NCI-H2227 treated with DMSO at 0.1 percent for 48 hours (cell line): ENCODE measurements at places on chromosomes 12 and 14.

- DNase-seq: no peak
Measured at GRCh38 chr12:50934981-50935807, 17.1 kb upstream of the HIGD1C start.

DNA sequence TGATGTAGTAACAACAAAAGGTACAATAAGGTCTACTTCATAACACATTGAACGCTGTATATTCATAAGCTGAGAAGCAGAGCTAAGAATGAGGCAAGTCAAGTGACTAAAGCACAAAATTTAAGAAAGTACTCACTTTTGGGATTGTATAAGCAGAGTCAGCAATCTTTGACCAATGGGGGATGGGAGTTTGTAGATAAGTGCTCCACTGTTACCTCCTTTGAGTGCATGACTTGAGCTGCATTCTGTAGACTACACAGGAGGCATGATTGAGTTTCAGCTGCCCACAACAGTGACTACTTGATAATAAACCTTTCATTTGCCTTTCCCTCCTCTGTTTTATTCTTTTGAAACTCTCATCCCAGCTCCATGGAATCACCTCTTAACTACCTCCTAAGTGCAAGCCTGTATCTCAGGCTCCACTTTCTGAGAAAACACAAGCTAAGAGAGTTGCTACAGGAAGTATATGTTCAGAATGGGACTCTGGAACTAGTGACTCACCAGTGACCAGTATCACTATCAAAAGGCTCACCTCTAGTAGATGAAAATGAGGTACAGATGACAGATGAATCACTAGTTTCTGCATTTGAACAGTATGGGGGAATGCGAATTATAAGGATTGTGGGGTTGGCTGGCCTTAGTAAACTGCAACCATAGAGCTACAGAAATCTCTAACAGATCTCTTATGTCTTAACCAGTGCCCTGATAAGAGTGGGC, 49.2 kb downstream of the SLC35F4 start:
- no peak for DNase-seq

DNA sequence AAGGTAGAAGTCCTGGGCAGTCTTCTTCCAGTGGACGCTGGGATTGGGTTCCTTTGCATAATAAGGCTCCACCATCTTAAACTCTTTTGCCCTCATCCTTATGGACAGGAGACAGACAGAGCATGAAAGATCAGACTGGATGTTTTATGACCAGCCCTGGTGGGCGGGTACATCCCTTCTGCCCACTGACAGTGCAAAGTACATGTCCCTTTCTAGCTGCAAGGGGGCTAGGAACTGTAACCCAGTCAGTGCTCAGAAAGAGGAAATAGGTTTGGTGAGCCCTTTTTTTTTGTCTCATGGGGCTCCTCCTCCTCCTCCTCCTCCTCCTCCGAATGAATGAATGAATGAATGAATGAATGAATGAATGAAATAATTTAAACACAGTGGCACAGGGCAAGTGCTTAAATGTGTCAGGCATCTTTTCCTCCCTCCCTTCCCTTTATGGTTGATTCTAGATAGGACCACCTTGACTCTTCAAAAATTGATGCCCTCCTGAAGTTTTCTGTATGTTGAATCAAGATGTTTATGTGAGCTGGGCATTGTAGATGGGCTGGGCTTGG, 36.4 kb upstream of the HNF1A start:
- DNase-seq: no peak

DNA sequence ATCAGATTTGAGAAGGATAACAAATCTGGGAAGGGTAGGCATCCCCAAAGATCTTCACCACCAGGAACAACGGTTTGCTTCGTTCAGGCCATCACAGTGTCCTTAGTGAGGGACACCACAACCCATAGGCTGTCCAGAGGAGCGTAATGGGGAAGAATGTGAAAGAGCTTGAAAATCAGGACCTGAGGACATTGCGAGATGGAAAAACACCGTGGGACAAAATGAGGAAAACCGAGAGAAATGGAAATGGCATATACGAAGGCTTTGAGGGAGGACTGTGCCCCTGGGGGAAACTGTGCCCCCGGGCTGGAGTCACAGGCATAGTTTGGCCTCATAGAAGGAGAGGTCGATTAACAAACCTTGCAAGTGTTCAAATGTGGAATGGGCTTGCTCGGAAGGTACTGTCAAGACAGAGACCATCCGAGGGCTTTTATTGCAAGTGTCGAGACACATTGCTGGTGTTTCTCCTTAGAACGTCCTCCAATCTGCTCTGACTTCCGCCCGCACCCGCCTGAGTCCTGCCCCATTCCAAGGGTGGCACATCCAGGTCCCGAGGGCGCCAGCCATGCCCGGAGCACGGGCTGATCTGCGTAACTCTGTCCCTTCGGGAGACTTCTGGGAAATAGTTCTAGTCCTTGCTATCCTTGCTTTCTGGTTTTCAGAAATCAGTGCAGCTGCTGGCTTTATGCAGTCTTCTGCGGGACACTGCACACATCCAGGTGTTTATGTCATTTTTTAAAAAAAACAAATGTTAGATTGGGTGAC, 885 bp upstream of the PALS1 start:
- peak; percentile 65 for DNase-seq

GRCh38 chr12:54128416-54128815, 60.4 kb downstream of the SMUG1 start:
- no peak for DNase-seq

- no peak for DNase-seq
Measured at GRCh38 chr14:88130057-88130432, 125.1 kb downstream of the GPR65 start.

GRCh38 chr12:46500673-46501072, 128.1 kb upstream of the SLC38A2 start:
- no peak for DNase-seq

DNA sequence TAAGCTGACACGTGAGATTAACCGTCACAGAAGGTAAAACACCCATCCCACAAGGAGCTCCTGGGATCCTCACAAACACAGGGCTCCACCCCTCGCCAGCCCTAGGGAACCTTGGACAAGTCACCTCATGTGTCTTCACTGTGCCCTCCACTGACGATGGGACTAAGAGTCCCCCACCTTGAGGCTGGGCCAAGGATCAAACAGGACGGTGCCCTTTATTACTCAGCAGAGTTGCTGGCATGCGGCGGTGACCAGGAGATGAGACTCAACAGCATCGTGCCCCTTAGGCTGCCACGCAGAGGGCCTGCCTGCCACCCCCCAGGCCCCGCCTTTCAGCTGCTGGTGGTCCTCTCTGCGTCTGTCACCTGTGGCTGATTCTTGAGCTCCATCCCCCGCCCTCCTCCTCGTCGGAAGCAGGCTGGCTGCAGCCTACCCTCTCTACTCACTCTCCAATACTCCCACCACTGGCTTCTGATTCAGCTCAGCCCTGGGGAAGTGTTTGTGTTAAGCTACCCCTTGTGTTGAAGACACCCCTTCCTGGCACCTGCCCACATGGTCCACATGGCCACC, 105.2 kb downstream of the DICER1 start:
- DNase-seq: no peak

DNA sequence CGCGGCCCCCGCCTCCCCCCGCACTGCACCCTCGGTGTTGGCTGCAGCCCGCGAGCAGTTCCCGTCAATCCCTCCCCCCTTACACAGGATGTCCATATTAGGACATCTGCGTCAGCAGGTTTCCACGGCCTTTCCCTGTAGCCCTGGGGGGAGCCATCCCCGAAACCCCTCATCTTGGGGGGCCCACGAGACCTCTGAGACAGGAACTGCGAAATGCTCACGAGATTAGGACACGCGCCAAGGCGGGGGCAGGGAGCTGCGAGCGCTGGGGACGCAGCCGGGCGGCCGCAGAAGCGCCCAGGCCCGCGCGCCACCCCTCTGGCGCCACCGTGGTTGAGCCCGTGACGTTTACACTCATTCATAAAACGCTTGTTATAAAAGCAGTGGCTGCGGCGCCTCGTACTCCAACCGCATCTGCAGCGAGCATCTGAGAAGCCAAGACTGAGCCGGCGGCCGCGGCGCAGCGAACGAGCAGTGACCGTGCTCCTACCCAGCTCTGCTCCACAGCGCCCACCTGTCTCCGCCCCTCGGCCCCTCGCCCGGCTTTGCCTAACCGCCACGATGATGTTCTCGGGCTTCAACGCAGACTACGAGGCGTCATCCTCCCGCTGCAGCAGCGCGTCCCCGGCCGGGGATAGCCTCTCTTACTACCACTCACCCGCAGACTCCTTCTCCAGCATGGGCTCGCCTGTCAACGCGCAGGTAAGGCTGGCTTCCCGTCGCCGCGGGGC, at the start of gene FOS:
TSS of gene FOS (plus strand) at position 407 of the 731 bp plus-strand sequence. CDS start at position 562, 155 bp downstream.
- DNase-seq: peak; percentile 95

DNA sequence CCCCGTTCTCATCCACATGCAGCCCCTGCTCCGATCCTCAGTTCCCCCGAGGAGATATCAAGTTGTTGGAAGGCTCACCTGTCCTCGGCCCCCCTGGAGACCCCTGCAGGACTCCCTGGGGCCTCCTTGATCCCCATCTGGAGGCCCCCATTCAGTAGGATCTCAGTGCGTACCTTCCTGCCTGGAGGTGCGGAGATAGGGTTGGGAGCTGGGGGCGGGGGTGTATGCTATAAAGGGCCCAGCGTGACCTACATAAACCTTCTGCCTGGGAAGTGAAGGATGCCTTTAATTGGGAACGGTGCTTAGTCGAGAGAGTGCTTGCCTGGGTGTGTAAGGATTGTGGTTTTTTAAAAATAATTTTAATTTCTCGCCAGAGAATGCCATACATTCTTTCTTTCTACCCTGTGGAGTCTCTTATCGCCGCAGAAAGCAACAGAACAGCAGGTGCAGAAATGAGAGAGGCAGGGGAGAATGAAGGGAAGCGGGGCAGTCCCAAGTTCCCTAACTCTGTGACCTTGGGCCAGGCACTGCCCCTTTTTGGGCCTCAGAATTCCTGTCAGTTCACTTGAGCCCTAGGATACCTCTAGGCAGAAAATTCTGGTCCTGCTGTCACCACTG, 153.7 kb downstream of the TSPAN9 start:
- no peak for DNase-seq

DNA sequence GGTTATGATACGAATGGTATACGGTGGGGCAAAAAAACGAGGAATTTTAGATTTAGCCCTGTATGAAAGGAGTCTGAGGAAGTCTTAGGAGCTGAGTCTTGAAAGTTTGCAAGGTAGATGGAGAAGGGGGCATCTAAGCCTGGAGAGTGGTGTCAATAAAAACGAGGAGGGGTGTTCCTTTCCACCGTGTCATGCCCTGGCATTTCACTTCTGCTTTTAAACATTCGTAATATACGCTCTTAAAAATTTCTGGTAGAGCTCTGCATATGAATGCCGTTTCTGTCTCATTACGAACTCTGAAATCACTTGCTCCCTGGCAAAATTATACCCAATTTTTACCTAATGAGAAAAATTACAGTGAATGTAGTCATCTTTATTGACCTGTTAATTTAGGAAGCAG, 170.2 kb downstream of the ERC1 start:
- DNase-seq: no peak

GRCh38 chr14:56205881-56206280, 87.7 kb downstream of the PELI2 start:
- DNase-seq: no peak

GRCh38 chr14:68241862-68242487, 422.4 kb downstream of the RAD51B start:
- no peak for DNase-seq

DNA sequence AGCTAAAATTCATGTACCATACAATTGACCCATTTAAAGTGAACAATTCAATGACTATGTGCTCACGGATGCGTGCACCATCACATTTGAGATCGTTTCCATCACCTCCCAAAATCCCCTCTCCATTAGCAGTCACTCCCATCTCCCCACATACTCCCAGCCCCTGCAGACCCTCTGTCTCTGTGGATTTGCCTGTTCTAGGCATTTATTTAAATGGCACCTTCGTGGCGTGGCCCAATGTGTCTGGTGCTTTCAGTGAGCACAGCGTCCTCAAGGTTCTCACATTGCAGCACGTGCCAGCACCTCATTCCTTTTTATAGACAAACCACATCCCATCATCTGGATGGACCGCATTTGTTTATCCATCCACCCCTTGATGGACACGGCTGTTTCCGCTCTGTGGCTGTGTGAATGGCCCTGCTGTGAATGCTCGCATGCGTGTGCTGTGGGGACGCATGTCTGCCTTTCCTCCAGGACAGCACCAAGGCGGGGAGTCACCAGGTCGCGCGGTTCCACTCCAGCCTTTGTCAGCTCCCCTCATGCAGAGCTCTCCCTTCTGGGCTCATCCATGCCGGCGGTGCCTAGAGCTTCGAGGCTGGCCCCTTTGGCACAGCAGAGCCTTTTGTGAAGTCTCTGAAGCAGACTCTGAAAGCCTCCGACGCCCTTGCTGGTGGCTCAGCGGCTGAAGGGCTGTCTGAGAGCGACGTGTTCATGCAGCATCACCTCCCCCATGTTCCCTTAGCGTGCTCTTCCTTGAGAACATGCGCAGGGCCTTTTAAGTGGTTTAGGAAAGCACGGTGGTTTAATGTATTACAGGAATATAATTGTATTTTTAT, 184.4 kb downstream of the KIF26A start:
- no peak for DNase-seq

GRCh38 chr12:19642345-19642744, 203.1 kb downstream of the AEBP2 start:
- DNase-seq: no peak

DNA sequence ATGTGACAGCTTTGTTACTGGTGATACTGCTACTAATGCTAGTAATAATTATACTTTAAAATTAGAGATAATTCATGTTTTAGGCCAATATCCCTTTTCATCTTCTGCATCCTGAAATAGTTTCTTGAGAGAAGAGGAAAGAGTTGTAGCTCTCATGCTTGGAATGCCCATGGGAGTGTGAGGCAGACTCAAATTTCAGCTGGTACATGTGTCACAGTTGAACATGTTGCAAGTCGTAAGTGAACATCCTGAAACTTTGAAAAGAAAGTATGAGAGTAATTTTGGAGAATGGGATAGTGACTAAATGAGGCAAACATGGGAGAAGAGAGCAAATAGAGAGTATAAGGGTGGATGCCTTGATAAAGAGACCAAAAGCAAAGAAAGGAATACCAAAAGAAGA, 168.0 kb downstream of the TMTC3 start:
- no peak for DNase-seq

DNA sequence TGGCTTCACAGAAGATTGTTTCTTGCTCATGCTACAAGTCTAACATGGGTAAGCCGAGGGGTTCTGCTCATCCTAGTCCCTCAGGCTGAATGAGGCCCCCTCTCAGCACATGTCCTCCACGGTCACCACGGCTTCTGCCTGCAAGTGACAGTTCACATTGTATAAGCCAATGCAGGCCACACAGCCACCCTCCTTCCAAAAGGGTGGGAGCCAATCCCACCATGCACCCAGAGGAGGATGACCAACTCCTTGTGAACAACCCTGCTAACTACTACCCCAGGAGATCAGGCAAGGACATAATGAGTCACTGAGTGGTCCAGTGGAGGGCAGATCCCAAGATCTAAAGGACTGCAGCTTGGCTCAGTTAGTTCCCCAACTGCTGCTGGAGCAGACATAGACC, 6.1 kb downstream of the SPRING1 start:
- DNase-seq: no peak

- DNase-seq: no peak
Measured at GRCh38 chr14:59588101-59588500, 11.5 kb upstream of the CCDC175 start.

DNA sequence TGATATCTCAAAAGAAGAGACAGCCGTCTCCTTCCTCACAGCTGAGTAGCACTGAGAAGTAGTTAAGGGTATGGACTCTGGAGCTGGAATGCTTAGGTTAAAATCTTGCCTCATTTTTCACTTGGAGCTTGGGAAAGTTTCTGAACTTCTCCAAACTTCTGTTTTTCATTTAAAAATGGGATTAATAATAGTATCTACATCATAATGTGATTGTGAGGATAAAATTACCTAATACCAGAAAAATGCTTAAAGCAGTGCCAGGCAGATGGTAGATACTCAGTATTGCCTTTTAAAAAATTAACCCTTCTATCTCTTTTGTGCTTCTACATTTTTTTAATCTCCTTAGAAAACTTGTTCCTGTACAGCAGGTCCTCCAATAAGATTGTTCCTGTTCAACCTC, 63.1 kb downstream of the A2M start:
- no peak for DNase-seq
